ENCODE measurements at places on chromosomes 5 and 9.

GRCh38 chr5:173237875-173238220, 2.8 kb upstream of the NKX2-5 start:
- no peak for DNase-seq

DNA sequence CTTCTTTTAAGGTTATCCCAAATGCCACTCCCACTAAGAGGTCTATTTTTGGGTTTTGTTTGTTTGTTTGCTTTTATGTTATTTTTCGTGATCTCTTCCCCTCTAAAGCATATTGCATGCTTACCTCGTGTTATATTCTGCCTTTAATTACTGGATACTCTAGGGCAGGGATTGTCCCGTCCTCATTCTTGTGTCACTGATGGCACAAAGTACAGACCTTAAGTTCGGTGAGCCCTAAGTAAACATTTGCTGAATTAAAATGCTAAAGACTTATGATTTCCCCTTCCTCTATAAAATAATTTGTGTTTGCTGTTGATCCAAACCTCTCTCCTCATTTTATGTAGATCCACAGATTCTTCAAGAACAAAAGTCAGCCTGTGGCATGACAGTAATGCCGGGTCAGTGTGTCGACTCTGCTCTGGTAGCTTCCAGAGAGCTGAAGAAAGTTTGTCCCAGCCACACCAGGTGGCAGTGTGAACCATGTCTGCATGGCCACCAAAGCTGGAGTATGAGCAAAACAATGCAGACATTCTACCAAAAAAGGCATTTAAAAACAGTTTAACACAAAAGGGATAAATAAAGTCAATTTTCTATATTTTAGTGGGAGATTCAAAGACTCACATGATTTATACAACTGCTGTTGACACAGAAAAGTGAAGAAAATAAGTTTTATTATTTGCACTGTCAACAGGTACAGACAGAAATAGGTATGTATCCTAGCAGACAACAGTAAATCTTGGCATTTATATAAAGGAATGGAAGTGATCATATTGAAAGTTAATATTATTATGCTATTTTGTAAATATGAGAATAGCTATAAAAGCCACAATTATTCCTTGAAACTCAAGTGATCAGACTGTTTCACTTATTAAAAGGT, 17.9 kb upstream of the POC5 start:
- DNase-seq: no peak

DNA sequence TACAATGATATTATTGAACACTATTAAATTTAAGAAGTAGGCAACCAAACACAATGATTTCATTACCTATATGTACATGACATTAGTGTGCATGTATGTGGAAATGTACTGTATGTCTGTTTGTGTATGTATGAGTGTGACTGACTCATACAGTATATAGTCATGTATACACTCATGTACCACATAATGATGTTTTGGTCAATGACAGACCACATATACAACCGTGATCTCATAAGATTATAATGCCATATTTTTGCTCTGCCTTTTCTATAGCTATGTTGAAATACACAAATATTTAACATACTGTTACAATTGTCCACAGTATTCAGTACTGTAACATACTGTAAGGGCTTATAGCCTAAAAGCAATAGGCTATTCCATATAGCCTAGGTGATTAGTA, 19.7 kb downstream of the SVEP1 start:
- DNase-seq: no peak

GRCh38 chr9:80093695-80094094, 521.9 kb downstream of the TLE4 start:
- no peak for DNase-seq

DNA sequence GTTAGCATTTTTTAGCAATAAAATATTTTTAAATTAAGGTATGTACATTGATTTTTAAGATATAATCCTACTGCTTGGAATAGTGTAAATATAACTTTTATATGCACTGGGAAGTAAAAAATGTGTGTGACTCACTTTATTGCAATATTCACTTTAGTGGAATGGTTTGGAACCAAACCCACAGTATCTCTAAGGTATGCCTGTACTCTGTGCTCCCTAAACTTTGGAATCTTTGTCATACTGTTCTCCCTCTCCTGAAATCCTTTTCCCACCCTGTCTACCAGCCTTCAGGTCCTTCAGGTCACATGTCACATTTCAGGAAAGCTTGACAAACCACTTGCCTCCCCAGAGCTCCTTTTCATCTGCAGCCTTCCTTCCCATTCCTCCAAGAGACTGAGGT, 308.7 kb downstream of the SPOCK1 start:
- no peak for DNase-seq

- DNase-seq: peak; percentile 45
These were observed 68.7 kb upstream of the UNC5A start for GRCh38 chr5:176741561-176742211.

DNA sequence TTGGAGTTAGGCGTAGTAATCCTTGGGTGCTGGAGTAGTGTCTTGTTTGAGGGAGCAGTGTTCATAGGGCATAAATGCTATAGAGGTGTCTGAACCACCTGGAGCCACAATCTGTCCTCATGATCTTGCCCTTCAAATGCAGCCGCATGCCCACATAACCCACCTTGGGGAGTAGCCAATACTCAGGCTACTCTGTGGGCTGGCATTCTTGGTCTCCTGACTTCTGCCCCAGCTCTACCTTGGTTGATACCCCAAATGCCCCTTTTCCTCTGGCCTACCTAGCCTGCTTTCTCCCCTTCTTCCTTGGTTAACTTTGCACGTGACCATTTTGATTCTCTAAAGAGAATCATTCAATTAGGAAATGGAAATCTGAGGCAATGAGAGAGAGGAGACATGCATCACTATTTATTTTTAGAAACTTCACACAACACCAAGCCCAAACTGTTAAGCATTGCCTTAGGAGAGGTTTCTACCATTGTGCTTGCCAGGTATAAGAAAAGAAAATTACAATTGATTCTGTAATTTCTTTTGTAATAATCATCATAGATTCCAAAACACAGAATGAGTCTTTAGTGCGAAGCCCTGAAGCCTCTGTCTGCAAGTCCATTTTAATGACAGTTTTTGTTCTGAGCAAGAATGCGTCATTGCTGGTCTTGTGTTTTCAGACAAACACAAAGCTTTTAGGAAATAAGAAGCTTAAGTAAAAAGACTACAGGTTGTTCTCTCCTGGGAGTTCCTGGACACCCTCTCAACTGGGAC, 135.2 kb downstream of the C9orf152 start:
- DNase-seq: no peak

DNA sequence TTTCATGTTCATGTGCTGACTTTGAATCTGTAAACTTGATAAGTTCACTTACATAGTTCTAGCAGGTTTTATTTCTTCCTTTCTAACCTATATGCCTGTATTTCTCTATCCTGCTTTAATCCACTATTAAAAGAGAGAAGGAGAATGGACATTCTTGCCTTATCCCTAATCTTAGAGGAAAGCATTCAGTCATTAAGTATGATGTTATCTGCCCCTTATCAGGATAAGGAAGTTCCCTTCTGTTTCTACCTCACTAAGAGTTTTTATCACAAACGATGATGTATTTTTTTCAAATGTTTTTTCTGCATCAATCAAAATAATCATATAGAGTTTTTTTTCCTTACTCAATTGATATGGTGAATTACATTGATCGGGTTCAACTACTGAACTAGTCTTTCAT, 33.1 kb downstream of the DRD1 start:
- no peak for DNase-seq

DNA sequence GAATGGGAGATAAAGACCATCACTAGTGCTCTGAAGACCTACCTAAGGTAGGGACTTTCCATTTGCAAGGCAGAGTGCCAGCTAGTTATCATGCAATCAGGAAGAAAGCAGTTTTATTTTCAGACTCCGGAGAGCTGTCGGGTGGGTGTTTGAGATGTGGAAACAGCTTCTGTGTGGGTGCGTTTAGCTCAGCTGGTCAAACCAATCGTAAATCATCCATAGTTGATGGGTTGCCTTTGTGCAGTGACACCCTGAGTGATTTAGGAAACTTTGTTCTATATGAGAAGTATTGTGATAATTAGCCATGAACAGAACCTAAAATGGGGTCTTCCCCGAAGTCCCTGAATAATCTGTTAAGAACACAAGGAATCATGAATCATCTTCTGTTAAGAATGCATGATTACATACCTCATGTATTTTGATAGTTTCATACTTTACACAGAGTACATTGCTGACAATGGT, 284.3 kb downstream of the ARHGAP26 start:
- no peak for DNase-seq

DNA sequence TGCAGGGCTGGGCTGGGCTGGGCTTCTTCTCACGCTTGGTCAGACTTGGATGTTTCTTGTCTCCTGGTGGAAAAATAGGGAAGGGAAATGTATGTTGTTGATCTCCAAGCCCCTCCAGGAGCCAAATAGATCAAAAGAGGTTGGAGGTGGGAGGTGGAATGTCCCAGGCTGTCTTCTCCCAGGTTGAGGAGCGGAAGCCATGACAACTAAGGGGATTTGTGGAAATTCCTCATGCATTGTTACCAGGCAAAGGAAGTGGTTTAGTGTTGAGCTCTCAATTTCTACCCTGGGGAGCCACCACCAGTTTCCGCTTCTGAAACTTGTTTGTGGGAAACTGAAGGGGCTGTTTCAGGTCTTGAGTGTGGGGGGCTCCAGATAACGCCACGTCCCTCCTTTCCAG, 79.0 kb downstream of the SPRY4 start:
- DNase-seq: no peak

DNA sequence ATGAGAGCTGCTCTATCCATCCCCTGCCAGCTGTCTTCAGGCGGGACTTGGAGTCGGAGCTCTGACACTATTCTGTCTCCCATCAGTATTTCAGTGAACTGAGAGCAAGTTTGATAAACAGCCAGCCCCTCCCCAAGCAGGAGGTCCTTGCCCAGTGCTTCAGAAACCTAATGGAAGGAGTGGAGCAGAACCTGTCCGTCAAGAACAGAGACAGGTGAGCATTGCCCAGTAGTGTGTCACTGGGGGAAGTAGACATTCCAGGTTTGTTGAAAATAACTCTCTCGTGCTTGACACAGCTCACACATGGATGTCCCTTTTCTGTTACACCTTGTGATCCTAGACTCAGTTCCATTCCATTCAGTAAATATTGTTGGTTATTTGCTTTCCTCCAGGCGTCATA, 13.2 kb upstream of the TLX3 start:
- no peak for DNase-seq

GRCh38 chr5:87081016-87081415, 186.7 kb upstream of the RASA1 start:
- DNase-seq: no peak

DNA sequence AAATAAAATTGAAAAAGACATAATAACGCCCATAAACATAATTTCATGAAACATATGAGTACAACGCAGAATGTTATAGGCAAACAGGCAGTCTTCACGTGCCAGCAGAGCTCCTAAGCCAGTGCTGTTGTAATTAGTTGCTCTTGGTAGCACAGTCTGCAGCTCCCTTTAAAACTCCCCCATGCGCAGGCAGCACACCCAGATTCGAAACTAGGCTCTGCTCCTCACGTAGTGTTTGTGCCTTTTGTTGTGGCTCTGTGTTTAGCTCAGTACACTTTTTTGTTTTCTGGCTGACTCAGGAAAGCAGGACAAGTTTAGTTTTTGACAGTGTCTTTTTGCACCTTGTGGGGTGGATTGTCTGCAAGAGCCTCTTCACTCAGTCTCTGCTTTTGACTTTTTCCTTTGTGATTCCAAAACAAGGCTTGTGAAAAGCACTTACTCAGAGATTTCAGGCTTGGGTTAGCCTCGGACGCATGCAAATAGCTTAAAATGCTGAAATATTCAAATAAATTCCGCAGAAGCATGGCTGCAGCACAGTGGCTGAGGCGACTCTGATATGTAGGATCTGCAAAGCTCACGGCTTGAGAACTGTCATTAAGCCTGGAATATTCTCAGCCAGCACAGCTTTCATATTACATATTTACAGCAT, 113.6 kb downstream of the IRX1 start:
- DNase-seq: no peak

DNA sequence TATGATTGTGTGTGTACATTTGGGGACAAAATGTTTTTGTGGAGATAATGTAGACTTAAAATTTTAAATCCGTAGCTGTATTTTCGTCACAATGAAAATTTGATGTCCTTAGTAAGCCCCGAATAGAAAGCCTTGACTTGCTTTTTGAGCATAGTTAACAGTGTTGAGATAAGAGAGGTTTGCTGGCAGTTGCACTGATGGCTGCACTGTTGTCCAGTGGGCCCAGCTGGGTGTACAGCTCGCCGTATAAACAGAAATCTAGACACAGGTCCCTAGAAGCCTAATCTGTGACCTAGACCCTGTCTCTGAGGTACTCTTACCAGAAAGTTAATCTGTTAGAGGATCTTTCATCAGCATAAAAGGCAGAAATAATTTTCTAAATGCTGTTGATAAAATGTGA, 271.3 kb upstream of the DMRT1 start:
- DNase-seq: no peak

DNA sequence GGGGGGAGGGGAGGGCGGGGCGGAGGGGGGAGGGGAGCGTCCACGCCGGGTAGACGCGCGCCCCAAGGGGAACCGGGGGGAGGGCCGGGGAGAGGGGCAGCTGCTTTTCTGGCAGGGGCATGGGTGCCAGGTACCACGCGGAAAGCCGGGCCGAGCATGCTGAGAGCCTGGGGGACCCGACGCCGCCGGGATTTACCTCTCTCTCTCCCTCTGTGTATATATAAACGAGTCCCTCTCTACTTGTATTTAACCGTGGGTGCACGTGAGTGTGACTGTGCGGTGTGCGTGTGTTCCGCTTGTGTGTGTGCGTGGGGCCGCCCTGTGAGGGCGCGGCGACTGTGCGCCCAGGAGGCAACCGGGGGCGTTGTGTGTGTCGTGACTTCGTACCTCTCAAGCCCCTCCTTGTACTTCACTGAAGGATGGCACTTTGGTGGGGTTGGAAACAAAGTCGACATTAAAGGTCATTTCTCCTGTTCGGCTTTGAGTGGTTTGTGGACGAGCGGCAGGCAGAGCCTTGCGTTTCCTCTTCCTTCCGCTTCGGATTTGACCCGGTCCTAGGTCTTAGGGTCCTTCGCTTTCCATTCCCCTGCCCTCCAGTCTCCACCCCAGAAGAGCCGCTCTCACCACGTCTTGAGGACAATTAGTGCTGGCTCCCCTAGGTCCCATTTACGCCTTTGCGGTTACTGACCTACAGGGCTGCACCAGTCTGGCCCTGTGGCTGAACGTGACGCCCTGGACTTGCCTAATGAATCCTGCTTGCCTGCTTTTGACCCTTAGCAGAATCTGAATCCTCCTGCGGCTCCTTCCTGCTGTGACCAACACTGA, 36.2 kb upstream of the TTC1 start:
- no peak for DNase-seq

DNA sequence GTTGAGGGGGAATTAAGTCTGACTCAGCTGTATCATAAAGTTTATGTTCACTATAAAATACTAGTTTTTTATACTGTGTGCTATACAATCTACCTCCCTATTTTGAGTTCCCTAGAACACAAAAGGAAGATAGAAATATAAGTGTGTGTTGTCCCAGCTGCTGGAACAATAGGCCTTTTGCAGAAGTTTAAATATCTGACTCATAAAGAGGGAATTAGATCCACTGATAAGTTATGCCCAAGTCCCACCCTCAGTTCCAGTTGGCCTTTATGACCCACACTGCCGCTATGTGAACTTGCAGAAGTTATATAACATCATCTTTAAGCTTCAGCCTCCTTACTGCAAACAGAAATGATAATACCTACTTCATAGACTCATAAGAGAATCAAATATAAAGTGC, 88.5 kb upstream of the DAB2 start:
- DNase-seq: no peak

- DNase-seq: no peak
These were observed 63.5 kb upstream of the BARX1 start for GRCh38 chr9:94018628-94019027.
